ENCODE measurements at places on chromosomes 12 and 14.

- no peak for DNase-seq
These were observed 443.2 kb upstream of the TMEM132C start for GRCh38 chr12:127823801-127824200.

DNA sequence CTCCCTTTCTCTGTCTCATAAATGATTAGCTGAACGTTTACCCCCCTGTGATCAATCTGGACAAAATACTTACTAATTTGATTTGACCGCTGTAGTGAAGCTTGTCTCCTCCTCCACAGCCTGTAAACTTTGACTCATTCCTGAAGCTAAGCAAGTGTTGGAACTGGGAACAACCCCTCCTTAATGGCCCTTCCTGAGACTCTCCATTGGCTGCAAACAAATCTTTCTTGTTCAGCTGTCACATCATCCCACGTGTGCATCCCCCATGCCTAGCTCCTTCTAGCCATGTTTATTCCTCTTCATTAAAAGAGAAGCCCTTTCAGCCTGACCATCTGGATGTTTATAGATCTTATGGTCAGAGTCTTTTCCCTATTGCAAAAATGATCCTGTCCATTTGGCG is 281.2 kb downstream of the RGS6 start:
- no peak for DNase-seq

DNA sequence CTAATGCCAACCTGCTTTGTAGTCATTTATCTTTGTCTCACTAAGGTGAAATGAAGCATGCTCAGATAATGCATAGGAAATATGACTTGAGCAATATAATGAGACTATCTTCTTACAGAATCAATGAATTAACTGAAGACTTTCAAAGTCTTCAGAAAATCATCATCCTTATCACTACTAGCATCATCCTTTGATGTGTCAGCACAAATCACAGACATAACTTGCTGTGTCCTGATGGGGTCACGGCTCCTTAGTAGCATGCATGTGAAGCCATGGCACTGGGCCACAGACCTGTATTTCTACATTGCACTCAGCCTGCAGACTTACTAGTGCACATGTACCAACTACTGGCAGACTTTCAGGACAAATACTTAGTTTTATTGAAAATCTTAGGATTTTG is 18.9 kb downstream of the TMEM260 start:
- DNase-seq: no peak

GRCh38 chr14:77344377-77344996 is 23.7 kb downstream of the GSTZ1 start:
- no peak for DNase-seq
